ENCODE measurements at places on chromosomes 16 and 17.
A peak's percentile ranks its signal among the peaks of the same experiment; 100 is the strongest.

GRCh38 chr17:43467981-43468581 is 15.7 kb upstream of the DHX8 start:
- no peak for DNase-seq

DNA sequence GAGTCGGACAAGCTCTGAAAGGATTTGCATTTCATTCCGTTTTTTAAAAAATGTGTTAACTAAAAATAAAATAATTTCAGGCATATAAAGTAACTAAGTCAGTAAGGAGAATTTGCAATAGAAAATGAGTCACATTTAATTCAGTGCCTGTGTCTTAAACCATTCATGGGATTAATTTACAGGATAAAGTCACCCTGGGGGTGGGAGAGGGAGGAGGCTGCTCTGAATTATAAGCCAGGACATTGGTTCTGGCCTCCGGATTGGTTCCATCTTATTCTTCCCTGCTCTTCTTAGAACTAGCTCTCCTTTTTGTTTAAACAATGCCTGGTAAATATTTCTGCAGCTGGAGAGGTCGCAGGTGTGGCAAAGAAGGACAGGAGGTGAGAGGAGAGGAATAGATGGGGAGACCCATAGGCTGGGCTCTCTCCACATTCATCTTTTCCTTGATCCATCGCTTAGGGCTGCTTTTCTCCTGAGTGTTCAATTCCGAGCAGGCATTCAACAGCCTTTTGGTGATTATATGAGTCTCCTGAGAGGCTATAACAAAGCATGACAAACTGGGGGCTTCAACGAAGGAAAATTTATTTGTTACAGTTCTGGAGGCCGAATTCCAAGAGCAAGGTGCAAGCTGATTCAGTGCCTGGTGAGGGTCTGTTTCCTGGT is 319.2 kb downstream of the PHKB start:
- DNase-seq: no peak

DNA sequence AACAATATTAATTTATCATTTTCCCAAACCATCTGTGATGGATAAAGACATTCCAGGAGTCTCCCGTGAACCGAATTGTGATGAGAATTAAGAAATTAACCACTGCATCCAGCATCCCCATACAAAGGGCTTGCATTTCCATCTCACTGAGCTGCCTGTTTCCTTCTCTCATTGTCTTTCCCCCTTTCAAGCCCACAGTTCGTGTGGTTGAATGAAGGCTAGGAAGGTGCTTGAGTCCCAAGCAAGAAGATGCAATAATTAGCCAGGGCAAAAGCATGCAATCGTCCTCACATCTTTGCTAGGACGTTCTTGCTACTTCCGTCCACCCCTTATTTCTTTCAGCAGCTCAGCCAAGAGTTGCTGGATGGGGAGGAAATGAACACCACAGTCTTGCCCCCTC is 146.1 kb downstream of the NTN1 start:
- no peak for DNase-seq

- DNase-seq: no peak
Observed at GRCh38 chr17:43695970-43696865, 34.5 kb upstream of the MEOX1 start.

DNA sequence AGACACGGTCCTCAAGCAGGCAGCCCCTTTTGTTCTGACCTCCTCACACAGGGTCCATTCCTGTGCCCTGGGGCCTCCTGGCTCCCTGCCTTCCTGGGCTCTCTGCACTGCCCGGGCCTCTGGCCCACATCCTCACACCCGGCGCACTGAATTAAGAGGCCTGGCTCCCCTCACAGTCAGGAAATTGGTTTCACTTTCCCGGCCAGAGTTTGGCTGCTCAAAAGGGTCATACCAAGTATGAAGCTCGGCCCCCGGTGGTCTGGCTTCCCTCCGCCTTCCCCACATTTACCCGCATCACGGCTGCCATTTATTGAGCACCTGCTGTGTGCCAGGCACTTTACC is 220.0 kb downstream of the NTN1 start:
- DNase-seq: no peak

DNA sequence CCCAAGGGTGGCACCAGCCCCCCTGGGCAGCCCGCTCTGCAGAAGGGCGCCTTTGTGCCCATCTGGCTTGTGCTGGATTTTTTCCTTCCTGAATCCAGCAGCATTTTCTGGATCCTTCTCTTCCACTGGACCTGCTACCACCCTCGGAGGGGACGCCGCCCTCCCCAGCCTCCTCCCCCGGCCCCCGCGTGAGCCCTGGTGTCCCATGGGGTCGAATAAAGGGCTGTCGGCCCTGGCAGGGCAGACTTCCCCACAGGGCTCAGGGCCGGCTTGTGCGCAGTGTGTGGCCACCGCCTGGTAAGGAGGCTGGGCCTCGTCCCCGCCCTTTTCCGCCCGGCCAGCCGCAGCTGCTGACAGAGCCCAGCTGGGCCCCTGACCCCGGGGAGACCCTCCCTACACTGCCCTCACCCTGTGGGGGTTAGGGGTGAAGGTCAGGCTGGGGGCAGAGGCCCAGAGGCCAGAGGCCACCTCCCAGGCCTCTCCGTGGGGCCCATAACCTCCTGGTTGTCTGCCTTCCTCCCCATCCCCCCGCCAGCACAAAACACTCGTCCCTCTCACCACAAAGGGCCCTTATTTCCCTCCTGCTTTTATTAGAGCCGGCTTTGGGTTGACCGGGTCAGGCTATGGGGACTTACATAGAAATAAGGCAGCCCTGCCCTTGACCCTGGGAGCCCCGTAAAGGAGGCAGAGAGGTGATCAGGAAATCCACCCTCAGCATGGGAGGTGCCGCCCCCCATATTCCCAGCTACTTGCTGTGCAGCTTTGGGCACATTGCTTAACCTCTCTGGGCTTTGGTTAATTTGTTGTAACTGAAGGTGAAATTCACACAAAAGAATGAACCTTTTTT is 179.3 kb upstream of the CIBAR2 start:
- peak; percentile 72 for DNase-seq

- no peak for DNase-seq
Observed at GRCh38 chr17:68399638-68400403, 57.5 kb downstream of the WIPI1 start.

GRCh38 chr16:1058216-1058615 is 14.3 kb upstream of the SSTR5 start:
- no peak for DNase-seq

DNA sequence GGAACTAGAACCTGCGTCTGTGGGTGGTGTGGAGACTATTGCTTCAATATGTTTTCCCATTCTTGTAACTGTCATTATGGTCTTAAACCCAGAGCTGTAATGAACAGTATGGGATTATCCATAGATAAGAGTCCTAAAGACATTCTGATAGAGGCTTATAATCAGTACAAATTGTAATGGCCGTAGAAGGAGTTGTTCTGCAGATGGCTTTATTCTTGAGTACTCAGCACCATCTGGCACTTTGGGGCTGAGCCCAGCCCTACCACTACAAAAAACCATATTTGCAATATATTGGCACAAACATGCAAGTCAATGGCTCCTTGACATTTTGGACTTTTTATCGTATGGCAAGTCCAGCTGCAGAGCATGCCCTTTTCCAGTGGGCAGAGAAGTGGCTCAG is 150.0 kb downstream of the HS3ST4 start:
- no peak for DNase-seq

GRCh38 chr17:47726796-47727703 is 6.0 kb upstream of the TBX21 start:
- DNase-seq: no peak

DNA sequence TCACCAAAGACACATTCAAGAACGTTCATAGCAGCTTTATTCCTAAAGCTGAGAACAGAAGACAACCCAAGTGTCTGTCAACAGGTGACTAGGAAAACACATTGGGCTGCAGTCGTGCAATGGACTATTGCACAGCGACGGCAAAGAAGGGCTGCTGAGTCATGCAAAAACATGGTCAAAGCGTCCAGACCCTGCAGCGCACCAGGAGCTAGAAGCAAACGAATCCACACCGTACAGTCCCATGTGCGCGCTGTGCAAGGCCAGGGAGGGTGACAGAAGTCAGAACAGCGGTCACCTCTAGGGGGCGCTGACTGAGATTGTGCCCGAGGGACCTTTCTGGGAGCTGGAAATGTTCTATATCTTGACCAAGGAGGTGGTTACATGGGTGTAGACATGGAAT is 266.4 kb downstream of the MAF start:
- DNase-seq: no peak

- no peak for DNase-seq
Observed at GRCh38 chr16:19744670-19745069, 26.6 kb downstream of the IQCK start.

DNA sequence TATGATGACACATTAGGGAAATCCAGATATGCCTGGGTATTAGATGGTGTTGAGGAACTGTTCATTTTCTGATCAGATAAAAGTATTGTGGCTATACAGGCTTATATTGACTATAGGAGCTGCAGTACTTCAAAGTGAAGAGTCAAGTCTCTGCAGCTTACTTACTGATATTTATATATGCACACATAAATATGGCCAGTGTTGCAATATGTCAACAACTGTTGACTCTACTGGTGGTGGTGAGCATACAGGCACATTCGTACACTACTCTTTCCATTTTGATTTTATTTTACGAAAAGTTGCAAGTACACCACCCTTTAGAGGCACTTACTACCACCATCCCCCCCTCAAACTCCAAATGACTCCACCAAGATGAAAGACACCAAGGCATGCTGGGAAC is 2.5 kb downstream of the CIAO2B start:
- DNase-seq: no peak

- no peak for DNase-seq
Observed at GRCh38 chr16:85002099-85002541, 9.2 kb downstream of the ZDHHC7 start.

GRCh38 chr17:2198927-2199326 is 104.7 kb downstream of the SMG6 start:
- DNase-seq: no peak

- no peak for DNase-seq
Observed at GRCh38 chr17:40848583-40849235, 18.3 kb downstream of the KRT12 start.

- DNase-seq: peak; percentile 50
Observed at GRCh38 chr16:58511933-58512815, 3.1 kb upstream of the SETD6 start.

- DNase-seq: no peak
Observed at GRCh38 chr16:89172171-89172527, 601 bp downstream of the CDH15 start.

DNA sequence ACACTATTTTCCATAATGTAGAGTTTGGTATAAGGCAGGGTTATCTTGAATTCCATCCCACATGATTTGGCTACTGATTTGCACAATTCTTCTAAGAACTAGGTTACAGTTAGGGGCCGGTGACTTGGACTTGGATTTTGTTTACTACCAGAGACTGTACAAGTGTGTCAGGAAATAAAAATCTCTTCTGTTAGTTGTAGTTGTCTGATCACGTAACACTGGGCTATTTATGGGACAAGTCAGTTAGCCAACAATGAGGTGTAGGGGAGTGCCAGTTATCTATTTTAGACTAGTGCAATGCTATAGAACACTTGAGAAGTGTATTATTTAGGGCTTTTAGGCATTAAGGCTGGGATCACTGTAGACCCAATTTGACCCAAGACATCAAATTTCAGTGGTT is 39.7 kb upstream of the GHDC start:
- no peak for DNase-seq

GRCh38 chr17:38545531-38546225 is 60.1 kb downstream of the SRCIN1 start:
- no peak for DNase-seq

DNA sequence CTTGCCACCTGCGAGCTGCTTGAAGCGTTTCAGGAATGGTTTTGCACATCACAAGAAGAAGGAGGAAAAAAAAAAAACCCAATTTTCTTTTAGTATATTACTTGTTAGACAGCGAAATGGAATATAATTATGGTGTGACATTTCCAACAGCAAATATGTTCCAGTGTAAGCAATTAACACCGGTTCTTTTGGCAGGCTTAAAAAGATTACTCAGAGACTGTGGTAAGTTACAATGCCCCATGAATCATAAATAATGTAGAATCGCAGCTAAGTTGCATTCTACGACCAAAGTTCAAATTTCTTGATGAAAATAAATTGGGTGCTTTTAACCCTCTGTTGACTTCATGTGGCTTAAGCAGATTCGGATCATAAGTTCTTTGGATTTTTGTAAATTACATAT is 245.2 kb downstream of the XYLT1 start:
- DNase-seq: no peak

DNA sequence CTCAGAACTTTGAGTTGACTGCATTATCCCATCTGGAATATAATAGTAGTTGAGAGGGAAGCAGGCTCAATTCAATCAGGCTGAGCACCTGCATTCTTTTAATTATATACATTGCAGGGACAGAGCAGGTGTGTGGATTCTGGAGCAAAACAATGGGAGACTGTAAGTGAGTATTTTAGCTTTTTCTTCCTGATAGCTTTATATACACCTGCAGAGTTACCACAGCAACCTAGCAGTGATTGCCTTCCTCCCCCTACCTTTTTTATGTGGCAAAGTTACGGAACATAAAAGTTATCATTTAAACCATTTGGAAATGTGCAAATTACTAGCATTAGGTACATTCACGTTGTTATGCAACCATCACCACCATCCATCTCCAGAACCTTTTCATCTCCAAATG is 25.4 kb upstream of the RHOT1 start:
- DNase-seq: no peak

DNA sequence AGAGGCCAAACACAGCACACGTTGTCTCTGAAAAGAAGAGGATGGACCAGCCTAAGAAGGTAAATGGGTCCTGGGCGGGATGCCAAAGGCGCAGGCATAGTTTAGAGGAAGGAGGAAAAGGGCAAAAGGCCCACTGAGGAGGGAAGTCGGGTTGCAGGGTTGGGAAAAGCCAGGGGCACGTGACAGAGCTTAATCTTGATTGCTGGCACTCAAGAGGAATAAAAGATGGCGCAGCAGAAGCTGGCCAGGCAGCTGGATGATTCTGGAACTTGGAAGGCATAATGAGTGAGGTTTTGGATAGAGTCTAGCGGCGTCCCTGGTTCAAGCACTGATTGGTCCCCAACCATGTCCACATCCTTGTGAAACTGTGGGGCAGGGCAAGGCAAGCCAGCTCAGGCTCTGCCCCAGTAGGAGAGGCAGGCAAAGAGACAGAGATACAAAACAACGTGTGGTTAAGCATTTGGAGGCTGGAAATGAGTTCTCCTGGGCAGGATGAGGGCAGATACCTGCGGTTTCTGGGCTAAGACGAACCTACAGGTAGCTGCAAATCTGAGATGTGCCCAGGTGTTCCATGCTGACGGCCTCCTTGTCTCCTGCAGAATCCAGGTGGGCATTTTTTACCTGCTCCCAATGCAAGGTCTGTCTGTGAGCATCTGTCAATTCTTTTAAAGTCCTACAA is 52.7 kb upstream of the CIBAR2 start:
- DNase-seq: no peak

DNA sequence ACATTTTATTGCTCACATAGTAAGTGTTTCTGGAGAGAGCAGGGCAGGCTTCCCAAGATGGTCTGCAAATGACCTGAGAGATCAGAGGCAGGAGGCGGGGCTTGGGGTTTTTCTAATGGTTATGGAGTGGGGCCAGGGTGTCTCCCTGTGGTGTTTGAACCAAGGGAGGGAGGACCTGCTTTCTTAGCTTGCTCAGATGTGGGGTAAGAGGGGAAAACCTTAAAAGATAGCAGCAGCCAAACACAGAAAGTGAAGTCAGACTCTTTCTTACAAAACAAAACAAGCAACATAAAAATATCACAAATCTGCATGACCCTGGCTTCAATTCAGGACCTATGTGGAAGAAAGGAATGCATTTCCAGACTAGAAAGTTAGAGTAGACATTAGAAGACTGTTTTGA is 22.9 kb upstream of the DNAJA2 start:
- DNase-seq: no peak

GRCh38 chr16:64380751-64381150 is 741.1 kb downstream of the CDH11 start:
- DNase-seq: no peak

- DNase-seq: no peak
Observed at GRCh38 chr16:30985401-30986128, 558 bp downstream of the HSD3B7 start.
